ENCODE measurements at places on chromosomes 4 and X.

- no peak for DNase-seq
Measured at GRCh38 chrX:10709276-10709675, 88.9 kb upstream of the MID1 start.

- no peak for DNase-seq
Measured at GRCh38 chrX:139875841-139876240, 57.0 kb downstream of the ATP11C start.

- DNase-seq, result no peak
Measured at GRCh38 chrX:36431819-36432218, 512.3 kb downstream of the CFAP47 start.

GRCh38 chrX:43559644-43560043 lies 96.5 kb upstream of the MAOA start:
- DNase-seq, result peak; percentile 11

DNA sequence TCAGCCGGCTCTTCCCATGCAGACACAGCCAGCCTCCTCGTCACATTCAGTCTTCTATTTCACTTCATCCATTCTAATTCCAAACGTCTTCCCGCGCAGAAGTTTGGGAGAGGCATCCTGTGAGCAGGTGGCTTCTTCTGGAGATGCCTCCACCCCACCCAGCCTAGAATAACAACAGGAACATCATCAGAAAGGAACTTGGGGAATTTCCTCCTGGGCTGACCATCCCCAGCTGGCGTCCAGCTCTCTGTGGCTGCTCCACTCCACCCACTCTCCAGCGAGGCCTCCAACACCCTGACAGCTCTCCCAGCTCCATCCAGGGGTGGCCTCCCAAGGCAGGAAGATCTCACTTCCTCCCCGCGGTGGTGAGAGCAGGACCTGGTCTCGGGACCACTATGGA lies 5.5 kb upstream of the C4orf50 start:
- DNase-seq, result no peak
